ENCODE measurements at places on chromosomes 5 and 9. TPM values are rescaled to one million over a fixed set of nuclear protein-coding genes. Genes with fewer than 3 reads are reported as not detected.
A peak's percentile ranks its signal among the peaks of the same experiment; 100 is the strongest.

DNA sequence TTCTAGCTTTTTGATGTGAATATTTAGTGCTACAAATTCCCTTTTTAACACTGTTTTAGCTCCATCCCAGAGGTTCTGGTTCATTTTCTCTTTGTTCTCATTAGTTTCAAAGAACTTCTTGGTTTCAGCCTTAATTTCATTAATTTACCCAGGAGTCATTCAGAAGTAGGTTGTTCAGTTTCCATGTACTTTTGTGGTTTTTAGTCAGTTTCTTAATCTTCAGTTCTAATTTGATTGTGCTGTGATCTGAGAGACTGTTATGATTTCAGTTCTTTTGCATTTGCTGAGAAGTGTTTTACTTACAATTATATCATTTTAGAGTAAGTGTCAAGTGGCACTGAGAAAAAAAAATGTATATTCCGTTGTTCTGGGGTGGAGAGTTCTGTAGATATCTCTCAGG lies 240.1 kb upstream of the RASA1 start:
- no peaks in the 10 kb centered on the region for H3K27me3 ChIP-seq
- H3K27ac ChIP-seq: no peak overlapping the region
- no peaks in the 10 kb centered on the region for H3K36me3 ChIP-seq
- H3K4me3 ChIP-seq: no peak overlapping the region
- H3K4me1 ChIP-seq: no peaks in the 10 kb centered on the region

GRCh38 chr5:151643388-151643787 lies 43.3 kb downstream of the SPARC start:
- no peak overlapping the region for H3K27ac ChIP-seq
- no peaks in the 10 kb centered on the region for H3K36me3 ChIP-seq
- no peaks in the 10 kb centered on the region for H3K27me3 ChIP-seq

GRCh38 chr9:110255034-110255462 lies 1.3 kb downstream of the TXN start:
- H3K36me3 ChIP-seq: peaks cover 11% of the 10 kb centered on the region
- peaks cover 46% of the 10 kb centered on the region for H3K4me1 ChIP-seq
- no peaks in the 10 kb centered on the region for H3K27me3 ChIP-seq
- peak overlapping the region; percentile 95 for H3K27ac ChIP-seq

- no peaks in the 10 kb centered on the region for H3K27me3 ChIP-seq
- peak overlapping the region; percentile 80 for H3K27ac ChIP-seq
- DNase-seq: peak; percentile 77
These were observed 34.8 kb upstream of the GLRX start for GRCh38 chr5:95857185-95857945.

DMRT3 gene
- total RNA-seq: 0.24 TPM

GAS1 gene
- 17.3 TPM for total RNA-seq
